ENCODE measurements at places on chromosomes 6 and 20.

GRCh38 chr6:22878706-22879105 lies 309.3 kb downstream of the HDGFL1 start:
- no peak for DNase-seq

- no peak for DNase-seq
These were observed 57.6 kb downstream of the ZNF831 start for GRCh38 chr20:59221049-59221706.

GRCh38 chr20:57004416-57004815 lies 262.0 kb downstream of the BMP7 start:
- no peak for DNase-seq

- DNase-seq, result no peak
These were observed 60.5 kb upstream of the PRDM1 start for GRCh38 chr6:106025655-106026054.

GRCh38 chr6:14933183-14933544 lies 312.7 kb upstream of the JARID2 start:
- DNase-seq, result no peak

GRCh38 chr6:132287101-132287500 lies 114.2 kb downstream of the MOXD1 start:
- no peak for DNase-seq

- DNase-seq, result no peak
These were observed 103.7 kb downstream of the TPBG start for GRCh38 chr6:82467338-82467737.

- DNase-seq, result no peak
These were observed 697.2 kb upstream of the AGPAT4 start for GRCh38 chr6:161971043-161971442.

GRCh38 chr6:160926281-160927276 lies 65.0 kb upstream of the MAP3K4 start:
- no peak for DNase-seq

DNA sequence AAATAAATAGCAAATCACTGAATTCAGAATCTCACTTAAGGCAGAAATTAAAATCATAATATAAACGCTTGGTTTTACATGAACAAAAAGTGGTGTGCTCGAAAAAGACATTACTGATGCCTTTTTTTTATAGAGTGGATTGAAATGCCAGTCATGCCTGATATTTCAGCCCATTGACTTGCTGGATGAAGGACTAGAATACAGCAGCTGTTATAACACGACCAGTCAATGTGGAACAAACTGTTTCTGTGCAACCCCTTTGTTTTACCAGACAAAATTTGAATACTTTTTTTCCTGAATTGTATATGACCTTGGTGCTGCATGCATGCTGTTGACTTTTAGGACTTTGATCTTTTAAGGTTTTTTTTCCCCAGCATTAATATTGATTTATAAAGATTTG lies 150.0 kb downstream of the QKI start:
- no peak for DNase-seq

DNA sequence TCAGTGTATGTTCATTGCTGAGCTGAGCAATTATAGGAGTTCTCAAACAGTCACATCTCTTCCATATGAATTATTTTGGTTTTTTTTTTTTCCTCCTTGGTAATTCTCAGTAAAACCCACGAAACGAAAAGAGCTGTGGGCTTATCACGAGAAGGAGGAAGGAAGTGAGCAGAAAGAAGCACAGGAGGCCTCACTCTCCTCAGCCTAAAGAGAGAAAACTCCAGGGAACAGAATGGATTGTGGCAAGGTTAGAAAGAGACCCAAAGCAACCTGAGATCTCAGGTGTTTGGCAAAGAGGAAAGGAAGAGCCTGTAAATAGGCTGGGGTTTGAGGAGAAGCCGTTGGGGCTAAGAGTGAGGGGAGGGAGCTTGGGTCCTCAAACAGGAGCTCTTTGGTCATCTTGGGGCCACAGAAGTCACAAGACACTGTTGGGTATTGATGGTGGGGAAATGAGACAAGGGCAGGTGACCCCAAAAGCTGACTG lies 67.8 kb upstream of the CITED2 start:
- no peak for DNase-seq

DNA sequence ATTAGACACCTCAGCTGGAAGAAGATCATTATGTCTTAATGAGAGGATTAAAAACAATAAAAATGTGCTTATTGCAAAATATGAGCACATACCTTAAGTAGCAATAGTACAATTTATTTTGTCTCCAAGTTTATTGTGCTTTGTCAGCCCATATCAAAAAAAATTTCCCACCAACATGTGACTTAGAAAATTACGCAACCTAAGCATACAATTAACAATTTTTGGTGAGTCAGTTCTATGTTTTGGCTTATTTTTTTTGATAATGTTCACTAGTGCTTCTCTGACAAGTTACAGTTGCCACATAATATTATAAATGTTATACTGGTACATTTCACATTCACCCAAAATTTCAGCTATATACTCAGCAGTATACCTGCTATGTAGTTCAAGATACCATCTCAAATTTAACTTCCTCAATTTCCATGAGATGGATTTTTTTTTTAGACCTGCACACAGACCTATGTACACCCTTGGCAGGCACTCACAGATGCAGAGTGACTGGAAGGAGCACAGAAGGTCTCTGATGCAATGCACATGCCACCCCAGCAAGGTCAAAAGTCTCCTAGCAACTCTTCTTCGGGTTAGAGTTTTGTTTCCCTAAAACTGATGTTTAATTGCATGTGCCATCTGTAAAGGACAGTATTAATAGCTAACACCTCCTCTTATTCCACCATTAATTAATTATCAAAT lies 112.4 kb downstream of the PRKN start:
- no peak for DNase-seq

DNA sequence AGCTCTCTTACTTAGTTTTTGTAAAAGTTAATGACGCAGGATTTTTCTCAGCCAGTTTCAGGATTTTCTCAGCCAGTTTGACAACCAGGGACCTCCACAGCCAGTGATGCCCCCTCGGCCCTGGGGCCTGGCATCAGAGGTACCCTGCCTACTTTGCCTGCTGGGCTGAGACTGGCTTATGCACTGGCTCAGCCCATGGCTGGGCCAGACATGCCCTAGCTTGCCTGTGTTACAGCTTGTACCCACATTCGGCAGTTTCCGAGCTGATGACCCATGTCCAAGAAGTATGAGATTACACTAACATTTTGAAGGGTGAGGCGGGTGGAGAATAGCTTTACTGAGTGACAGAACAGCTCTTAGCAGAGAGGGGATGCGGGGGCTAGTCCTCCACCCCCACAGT lies 406.1 kb upstream of the HSF2 start:
- no peak for DNase-seq

DNA sequence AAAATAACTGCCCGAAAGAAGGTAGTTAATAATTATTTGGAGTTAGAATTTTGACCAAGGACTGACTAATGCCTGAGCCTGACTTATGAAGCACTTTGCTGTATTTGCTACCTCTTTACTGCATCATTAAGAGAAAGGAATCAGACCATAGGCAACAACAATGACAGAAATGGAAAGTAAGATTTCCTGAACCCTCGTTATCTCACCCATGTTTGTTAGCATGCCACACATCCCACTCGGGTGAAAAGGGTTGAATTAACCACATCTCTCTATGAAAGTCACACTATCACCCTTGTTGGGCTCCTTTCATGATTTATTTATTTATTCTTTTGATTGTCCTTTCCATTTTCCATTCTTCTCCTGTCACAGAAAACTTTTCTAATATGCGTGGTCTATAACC lies 59.6 kb downstream of the OLIG3 start:
- no peak for DNase-seq

DNA sequence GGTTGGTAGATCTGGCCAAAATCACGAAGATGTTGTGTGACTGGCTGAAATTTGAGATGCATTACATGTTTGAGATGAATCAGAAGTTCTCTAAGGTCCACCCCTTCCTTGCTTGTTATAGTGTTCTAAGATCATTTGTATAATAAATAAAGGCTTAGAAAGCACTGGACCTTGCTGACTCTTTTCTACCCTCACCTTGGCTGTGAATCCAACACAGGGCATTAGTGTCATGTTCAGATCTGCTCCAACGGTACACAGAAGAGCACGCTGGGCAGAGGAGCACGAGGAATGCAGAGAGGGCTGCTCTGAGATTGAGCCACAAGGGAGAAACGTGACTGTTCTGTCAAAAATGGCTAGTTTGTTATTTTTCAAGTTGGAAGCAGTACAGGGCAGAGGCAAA lies 169.5 kb upstream of the HDAC2 start:
- DNase-seq, result no peak

GRCh38 chr6:73704798-73705197 lies 8.8 kb downstream of the CD109 start:
- DNase-seq, result no peak

DNA sequence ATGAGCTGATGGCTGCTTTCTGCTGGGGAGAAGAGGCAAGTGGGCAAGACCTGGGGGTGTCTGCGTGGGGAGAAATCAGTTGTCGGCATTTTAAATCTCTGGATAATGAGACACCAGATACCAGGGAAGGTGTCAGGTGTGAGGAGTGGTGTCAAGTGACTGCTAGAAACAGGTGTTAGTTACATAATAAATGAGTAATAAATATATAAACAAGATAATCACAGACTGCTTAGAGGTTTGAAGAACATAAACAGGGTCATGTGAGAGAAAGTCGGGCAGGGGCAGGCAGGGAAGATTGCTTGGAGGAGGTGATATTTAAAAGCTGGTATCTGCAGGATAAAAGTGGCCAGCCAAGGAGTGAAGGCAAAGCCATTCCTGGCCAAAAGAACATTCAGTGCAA lies 87.2 kb upstream of the RIN2 start:
- no peak for DNase-seq

DNA sequence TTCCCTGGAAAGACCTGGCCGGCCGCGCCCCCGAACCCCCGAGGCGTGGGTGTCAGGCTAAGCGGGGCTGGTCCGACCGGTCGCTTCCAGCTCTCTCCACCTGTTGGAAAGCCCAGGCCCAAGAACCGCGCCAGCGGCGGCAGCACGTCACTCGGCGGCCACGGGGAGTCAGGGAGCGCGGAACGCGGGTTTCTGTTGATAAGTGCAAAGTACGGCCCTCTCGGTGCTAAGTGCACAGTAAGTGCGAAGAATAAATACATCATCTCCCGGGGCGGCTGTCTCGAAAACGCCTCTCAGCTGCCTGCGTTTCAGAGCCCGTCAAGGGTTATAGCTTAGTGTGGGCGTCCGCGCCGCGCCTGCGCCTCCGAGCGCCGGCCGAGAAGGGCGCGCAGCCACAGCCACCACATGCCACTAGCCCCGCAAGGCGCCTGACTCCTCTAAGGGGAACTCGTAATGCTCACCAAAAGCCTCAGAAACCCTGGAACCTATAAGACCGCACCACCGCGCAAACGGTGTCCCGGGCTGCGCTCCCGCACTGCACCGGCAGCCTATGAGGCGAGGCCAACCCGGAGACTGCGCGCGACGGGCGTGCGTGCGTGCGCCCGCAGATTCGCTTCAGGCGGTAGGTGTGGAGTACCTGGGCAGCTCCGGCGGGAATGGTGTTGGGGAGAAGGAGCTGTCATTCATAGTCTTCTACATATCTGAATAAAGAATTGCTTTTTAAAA lies 9.2 kb upstream of the TBX18 start:
- DNase-seq, result no peak

- no peak for DNase-seq
These were observed 63.9 kb downstream of the CEBPB start for GRCh38 chr20:50254466-50255079.

- DNase-seq, result no peak
These were observed 26.8 kb downstream of the PAQR8 start for GRCh38 chr6:52388790-52389189.

DNA sequence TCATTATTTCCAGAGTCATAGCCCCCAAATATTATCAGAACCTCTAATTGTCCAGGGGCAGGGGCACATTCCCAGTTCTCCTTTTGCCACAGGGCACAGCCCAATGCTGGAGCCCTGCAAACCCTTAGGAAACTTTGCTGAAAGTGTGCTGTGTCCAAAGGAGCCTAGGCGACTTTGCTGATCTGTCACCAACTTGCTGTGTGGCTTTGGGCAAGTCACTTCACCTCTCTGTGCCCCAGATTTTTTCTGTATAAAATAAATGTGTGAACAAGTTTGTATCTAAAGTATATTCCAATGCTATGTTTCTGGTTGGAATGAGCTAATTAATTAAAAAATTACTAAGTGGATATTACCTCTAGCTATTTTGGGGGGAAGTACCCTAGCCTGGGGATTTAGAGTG lies 25.4 kb upstream of the BCAS1 start:
- DNase-seq, result no peak

DNA sequence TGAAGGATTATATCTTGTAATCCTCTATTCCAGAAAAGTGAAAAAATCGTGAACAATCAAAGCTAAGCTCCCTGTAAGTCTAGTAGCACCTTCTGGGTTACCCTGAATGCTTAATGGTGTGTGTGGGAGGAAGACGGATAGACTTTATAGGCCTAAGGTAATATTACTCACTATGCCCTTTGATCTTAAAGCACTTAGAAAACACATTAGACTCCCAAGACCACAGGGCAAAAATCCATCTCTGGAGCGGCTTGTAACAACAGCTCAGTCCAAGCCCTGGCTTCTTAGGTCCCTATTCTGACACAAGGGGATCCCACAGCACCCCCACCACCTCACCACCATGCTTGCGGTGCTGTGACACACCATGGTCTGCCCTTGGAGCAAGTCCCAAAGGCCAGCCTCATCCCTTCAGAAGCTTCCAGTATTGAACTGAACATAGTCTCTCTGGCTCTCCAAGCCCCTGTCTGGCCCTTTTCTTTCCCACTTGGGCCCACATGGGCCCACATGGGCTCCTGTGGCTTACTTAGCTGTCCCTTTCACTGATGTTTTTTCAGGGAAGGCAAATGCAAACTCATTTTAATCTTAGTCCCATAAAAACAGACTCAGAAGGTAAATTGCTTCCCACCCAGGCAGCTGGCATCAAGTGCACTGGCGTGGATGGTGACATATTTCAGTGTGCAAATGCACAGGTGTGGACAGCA lies 28.3 kb downstream of the C6orf132 start:
- DNase-seq, result peak; percentile 30

DNA sequence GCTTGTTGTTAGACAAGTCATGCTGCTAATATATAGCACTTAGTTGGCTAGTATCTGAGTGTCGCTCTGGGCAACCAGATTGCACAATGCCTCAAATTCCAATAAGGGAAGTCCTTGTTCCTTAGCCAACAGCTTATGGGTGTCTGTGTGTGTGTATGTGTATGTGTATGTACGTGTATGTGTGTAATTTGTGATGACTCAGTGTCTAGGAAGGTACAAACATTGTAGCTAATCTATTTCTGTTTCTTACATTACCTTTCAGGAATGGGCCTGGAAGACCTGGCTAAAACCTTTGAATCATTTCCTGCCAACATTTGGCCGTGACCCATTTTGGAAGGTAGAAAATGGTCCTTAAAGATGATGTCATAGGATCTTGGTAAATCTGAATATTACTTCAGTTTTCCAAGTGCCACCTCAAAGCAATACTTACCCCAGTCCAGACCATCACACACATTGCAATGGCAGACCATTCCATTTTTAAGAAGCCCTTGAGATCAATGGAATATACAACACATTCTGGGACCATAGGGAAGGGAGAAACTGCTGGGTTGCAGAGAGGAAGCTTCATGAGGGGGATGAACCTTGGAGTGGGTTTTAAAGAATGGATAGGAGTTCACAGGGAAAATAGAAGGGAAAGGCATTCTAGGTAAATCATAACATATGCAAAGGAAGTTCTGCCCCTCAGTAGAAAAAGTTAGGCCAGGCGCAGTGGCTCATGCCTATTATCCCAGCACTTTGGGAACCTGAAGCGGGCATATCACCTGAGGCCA lies 25.1 kb downstream of the NEDD9 start:
- DNase-seq, result no peak

All from Karpas-422 (cell line).